ENCODE measurements at places on chromosomes 13 and 19.

- no peak for DNase-seq
Measured at GRCh38 chr13:43315522-43315921, 292.1 kb downstream of the DNAJC15 start.

DNA sequence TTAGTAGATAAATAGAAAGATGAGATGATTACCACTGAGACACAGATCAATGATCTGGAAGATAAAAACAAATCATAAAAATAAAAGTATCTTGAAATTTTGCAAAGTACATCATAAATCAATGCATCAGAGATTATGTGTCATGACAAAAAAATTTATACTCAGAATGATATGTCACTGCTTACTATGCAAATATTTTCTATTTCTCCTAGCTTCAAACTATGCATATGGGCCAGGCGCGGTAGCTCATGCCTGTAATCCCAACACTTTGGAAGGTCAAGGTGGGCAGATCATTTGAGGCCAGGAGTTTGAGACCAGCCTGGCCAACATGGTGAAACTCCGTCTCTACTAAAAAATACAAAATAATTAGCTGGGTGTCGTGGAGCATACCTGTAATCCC, 17.3 kb upstream of the RBM26 start:
- DNase-seq, result no peak

DNA sequence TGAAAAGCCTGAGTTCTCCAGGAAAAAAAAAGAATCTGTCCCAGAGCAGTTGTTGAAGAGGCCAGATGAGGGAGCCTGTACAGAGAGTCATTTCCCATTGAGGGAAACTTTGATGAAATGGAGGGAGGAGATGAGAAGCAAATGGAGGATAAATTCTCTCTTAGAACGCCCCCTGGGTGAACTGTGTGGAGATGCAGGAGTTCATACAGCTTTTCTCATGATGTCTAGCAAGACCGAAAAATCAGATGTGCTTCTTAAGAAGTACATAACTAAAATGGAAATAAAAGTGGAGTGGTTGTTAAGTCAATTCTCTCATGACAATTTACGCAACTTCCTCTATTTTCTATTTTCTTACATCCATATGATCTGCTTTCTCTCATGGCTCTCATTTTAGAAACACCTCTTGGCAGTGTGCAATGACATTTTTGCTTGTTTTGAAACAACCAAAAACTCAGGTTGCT, 1263.1 kb downstream of the PCDH9 start:
- DNase-seq, result no peak

DNA sequence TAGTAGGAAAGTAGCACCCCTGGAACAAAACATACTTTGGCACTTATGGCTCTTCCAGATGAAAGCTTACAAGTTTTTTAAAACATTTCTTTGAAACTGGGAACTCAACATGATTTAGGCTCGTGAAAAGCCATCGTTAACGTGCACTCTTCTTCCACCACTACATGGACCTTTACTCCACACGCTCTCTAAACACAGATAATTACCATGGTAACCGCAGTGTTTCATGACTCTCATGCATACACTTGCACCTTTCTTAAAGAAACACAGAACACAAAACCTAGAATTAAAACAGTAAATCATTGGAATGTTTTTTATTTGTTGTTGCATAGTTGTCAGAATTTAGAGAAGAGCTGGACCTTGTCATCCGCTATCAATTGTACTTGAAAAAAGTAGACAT, 154.3 kb downstream of the FGF9 start:
- no peak for DNase-seq

DNA sequence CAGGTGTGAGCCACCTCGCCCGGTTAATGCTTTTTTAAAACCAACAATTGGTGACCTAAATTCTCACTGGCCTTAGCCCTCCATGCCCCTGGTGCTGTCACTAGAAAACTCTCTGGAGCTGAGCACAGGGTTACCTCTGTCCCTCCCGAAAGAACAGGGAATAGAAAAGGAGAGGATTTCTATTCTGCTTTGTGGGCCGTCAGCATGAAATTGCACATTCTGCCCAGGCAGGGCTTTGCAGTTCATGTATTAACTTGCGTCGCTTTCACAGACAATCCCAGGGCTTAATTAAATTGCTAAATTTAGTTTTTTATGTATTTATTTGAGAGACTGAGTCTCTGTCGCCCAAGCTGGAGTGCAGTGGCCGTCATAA, 583 bp upstream of the ZNF480 start:
- DNase-seq, result no peak

- peak; percentile 12 for DNase-seq
Measured at GRCh38 chr19:5001615-5002014, 32.7 kb downstream of the KDM4B start.

- DNase-seq, result no peak
Measured at GRCh38 chr13:113293686-113294085, 3.4 kb upstream of the LAMP1 start.

GRCh38 chr13:19822673-19823072, 39.9 kb upstream of the PSPC1 start:
- no peak for DNase-seq

DNA sequence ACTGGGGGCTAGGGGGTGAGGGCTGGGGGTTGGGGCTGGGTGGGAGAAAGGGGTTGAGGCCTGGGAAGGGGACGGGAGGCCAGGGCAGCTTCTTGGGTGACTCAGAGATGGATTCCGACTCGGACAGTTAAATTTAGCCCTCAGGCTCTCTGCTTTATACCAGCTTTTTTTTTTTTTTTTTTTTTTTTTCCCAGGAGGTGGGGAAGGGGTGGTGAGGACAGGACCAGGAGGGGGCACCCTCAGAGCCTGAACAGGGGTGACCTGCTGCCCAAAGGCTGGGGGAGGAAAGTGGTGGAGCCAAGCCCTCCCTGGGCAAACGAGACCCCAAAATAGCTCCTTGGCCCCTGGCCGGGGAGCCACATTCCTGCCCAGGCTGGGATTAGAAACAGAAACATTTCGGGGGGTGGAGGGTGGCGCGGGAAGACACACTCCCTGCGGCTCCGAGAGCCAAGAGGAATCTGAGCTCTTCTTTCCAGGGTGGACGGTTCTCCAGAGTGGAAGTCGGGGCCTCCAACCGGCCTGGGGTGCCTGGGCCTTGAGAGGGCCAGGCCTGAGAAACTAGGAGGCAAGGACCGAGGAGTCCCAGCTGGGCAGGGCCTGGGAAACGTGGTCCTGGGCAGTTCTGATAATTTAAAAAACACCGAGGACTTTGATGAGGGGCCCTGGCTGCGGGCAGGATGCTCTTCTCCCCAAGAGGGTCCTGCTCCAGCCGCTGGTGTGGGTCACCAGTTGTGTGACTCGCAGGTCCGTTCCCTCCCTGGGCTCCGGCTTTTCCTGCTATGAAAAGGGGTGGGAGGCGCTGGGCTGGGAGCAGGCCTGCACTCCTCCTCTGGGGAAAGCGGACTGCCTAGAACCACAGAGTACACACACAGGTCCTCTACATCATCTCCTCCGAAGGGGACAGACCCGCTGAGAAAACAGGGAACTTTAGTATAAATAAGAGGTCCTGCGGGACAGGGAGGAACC, 813 bp upstream of the DMPK start:
- DNase-seq, result no peak

DNA sequence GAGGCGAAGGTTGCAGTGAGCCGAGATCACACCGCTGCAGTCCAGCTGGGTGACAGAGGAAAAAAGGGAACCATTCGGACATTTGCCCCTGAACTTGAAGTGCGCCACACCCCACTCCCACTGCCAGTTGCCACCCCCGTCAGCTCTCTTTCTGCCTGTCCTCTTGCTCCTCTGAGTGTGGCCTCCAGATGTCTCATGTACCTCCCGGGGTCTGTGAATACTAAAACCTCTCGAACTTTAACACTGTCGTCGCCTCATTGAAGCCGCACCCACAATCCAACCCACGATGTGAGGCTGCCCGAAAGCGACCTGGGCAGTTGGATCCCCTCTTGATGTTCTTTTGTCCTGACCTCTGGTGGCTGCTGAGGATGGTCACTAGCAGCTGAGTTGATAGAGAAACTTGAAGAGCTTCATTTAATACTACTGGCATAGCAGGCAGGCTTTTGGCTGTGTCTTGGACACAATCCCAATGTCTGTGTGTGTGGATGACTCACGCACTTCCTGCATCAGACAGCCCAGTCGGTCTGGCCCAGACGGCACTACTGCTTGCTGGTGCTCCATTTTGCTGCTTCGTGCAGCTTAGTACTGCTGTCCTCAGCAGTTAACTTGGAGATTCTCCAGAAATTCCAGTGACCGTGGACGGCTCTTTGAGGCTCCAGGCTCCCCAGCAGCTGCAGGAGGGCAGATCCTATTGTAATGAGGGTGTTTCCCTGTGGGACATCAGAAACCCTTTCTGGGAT, 4.2 kb downstream of the FPR3 start:
- no peak for DNase-seq

DNA sequence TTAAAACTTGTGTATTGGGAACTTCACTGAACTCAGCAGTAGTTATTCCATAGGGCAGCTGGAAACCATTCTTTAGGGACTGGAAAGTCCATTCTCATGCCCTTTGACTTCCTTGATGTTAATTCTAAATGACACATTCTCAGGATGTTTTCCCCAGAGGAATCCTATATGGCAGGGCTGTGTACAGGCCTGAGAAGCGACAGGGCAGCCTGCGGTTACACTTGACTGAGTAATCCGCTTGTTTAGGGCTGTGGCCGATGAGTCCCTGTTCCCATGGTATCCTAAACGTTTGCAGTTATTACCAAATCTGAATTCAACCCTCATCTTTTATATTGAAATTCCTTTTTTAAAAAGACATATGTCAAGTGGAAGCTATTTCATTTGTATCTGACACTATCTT, 83.5 kb downstream of the COL4A2 start:
- DNase-seq, result no peak

- DNase-seq, result no peak
Measured at GRCh38 chr13:43880926-43881325, 1.2 kb downstream of the LACC1 start.

DNA sequence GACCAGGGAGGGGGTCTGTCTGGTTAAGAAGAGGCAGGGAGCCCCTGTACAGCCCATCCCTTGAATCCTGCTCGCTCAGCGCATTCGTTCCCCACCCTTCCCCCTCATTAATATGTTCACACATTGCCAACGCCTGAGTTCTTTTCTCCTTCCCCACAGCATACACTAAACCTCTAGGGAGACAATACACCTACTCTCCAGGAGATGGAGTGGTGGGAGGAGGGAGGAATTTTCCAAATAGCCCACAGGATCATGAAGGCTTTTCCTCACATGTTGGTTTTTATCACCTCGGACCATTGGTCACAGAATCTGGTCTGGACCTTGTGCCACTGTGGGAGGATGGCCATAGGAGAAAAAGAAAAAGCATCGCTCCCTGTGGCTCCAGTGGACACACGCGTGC, 294.9 kb downstream of the SHISA2 start:
- no peak for DNase-seq

DNA sequence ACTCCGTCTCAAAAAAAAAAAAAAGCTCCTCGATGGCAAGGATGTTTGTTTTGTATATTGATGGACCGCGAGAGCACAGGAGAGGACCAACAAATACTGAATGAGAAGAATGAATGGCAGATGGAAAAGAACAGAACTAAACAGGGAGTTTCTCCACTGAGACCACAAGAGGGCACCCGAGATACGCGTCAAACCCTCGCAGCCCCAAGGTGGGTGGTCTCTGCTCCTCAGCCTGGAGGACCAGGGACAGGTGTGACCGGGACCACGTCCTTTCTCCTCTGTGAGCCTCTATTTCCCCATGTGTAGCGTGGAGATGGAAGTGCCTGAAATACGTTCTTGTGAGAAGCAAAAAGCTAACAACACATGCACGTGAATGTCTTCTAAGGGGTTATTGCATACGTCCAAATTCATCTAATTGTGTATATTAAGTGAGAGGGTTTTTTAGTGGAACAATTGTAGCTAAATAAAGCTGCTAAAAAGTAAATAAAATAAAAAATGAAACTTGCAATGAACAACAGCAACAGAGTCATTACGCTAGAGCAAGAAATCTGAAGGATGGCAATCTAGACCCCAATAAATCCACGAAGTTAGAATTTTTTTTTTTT, 8.3 kb upstream of the CDC42EP5 start:
- DNase-seq, result no peak

DNA sequence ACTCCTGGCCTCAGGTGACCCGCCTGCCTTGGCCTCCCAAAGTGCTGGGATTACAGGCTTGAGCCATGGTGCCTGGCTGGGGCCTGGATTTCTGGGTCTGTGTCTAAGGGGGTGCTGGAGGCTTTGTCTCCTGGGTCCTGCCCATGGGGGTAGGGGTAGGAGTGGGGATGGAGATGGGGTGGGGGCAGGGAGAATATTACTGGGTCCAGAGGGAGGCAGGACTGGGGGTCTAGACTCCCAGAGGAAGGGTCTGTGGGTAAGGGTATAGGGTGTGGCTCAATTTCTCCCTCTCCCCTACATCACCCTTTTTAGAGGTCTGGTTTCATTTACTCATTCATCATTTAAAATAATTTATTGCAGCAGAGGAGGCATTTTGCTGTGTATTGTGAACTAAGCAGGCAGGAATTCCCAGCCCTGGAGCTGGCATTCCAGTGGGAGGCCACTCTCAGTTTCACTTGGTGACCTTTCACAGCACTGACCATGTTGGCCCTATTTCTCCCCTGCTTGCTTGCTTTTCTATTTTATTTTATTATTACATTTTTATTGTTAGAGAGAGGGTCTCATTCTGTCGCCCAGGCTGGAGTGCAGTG, 810 bp upstream of the NFKBID start:
- no peak for DNase-seq

GRCh38 chr13:49791315-49791710, 1.2 kb downstream of the KPNA3 start:
- DNase-seq, result no peak

DNA sequence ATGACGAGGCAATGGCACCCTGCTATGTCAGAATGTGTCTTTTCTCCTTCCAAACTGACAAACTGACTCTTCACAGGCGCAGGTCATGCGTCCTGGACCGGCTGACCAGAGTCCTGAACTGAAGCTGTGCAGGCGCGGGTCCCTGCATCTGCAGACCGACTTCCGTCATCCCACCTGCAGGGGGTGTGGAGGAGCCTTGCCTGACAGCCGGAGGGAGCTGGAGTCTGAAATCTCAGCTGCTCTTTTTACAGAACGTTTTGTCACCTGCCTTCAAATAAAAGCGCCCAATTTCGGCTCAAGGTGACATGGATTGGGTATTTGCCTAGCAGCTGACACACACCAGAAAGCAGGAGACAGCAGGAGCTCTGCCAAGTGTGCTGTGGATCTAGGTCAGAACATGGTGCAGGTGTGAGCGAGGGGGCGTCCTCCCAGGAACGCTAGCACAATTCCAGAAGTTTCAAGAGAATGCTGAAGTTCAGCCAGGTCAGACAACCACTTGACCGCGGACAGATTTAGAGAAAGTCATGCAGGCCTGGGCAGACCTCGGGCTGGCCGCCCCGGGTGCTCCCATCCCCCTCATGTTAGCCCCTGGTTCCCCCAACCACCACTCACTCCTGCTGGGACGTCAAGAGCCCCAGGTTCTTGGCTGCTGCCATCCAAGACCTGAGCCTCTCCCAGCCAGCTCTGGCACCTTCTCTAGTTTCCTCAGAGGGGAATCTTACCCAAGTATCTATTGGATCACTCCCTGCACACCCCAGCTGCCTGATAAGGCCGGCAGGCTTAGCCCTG, 32.8 kb downstream of the ELL start:
- no peak for DNase-seq
